ENCODE measurements at places on chromosomes 7 and 10.

GRCh38 chr10:117725993-117726392, 183.4 kb downstream of the EMX2 start:
- no peak for DNase-seq

- no peak for DNase-seq
Measured at GRCh38 chr10:43913676-43914235, 265.1 kb upstream of the ZNF32 start.

- no peak for DNase-seq
Measured at GRCh38 chr10:121540732-121541395, 57.4 kb downstream of the FGFR2 start.

DNA sequence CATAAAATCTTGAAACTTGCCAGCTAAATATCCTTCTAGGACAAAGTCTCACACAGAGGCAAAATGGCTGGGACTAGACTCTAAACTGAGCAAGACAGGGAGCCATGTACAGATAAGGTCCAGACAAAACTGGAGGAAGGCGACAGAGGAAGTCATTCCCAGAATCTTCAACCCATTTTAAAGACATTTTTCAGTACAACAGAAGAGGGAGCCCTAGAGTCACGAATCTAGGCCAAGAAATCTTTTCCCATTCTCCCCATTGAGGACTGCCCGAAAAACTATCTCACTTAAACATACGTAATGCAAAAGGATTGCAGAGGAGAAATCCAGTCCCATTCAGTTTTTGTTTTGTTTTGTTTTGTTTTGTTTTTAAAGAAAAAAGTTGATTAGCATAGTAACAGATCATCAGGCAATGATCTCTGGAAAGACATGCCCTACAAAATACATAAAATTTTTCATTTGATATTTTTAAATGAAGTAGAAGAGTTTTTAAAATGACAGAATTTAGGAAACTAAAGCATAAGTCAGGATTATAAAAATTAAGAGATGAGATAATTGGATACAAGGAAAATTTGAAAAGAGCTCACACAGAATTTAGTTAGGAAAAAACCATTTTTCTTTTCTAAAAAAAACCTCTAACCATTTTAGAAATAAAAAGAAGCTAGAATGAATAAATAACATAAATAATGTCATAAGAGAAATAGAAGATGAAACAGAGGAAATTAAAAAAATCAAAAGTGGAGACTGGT, 16.9 kb upstream of the PRF1 start:
- no peak for DNase-seq

- no peak for DNase-seq
Measured at GRCh38 chr7:90311175-90311574, 9.9 kb downstream of the FAM237B start.

GRCh38 chr7:18680576-18680975, 185.0 kb downstream of the HDAC9 start:
- DNase-seq: no peak

- DNase-seq: no peak
Measured at GRCh38 chr10:5002013-5002727, 1.5 kb downstream of the AKR1C2 start.

GRCh38 chr10:62587011-62587410, 212.8 kb downstream of the ZNF365 start:
- DNase-seq: no peak

GRCh38 chr7:126589068-126589684, 663.6 kb downstream of the GRM8 start:
- DNase-seq: no peak

- DNase-seq: no peak
Measured at GRCh38 chr7:41224063-41224763, 478.7 kb downstream of the INHBA start.

GRCh38 chr10:104809288-104810090, 168.4 kb downstream of the SORCS3 start:
- DNase-seq: no peak

DNA sequence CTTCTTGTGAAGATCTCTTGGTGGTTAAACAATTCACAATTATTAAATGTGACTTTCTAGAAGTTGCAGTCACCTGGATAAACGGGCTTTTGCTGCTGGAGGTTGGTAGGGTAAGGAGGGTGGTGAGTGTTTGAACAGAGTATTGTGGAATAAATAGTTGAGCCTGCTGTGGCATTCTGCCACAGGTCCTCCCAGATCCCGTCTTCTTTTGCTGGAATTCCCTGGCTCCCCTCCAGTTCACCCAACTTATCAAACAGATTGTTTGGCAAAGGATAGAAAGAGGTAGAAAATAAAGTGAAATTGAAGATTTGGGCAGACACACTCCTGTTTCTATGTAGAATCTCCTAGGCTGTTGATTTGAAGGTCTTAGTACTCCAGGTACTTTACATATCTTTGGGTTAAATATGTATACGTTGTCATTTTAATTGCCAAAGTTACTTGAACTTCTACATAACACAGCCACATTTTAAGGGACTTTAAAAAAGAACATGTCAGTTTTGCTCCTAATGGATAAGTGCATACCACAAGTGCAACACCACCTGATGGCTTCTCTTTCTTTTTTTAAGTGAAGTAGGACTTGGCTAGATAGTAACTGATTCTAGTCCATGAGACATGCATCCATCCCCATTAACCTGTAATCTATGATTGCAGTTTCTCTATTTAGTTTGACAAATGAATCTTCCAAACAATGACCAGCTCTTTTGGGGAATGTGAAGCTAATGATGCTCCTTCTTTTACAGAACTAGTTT, 83.0 kb downstream of the ARL4A start:
- no peak for DNase-seq

DNA sequence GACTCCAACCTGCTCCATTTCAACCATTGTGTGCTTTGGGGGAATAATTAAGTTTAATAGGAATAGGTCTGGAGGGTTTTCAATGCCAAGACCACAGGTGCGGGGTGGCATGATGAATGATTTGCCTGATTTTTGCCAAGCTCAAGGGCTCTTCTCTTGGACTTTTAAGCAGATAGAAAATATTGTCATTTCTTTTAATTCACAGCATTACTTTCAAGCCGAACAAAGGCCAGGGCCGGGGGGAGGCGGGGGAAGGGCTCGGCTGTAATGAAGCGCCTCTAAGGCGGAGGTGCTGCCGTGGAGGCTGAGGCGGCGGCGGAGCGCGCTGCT, 6.5 kb downstream of the PTF1A start:
- DNase-seq: no peak

- no peak for DNase-seq
Measured at GRCh38 chr10:6347391-6347951, 144.7 kb downstream of the PFKFB3 start.

GRCh38 chr10:95406651-95407280, 116.0 kb upstream of the PDLIM1 start:
- no peak for DNase-seq

DNA sequence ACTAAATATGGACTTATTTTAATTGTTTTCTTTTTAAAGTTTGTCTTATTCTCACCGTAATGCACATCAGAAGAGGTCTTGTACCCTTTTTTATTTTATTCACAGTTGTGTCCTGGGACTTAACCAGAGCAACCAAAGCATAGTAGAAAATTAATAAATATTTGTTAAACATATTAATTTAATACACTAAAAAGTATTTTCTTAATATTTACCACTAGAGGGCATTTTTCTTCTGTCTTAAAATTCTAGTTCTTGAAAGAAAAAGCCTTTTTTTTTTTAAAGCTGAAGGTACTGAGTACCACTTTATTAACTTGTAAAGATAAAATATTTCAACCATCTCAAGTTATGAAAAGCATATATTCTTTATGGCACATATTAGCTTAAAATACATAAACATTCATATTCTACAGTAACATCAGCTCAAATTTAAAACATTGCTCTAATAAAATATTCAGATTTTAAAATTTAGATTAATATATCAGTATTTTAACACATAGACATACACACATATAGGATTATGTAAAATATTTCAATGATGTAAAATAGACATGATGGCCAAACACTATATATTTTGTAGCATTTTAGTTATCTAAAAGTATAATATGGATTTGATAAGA, 260.4 kb downstream of the SEMA3A start:
- DNase-seq: no peak

GRCh38 chr7:25795824-25796235, 356.2 kb upstream of the NFE2L3 start:
- DNase-seq: no peak

DNA sequence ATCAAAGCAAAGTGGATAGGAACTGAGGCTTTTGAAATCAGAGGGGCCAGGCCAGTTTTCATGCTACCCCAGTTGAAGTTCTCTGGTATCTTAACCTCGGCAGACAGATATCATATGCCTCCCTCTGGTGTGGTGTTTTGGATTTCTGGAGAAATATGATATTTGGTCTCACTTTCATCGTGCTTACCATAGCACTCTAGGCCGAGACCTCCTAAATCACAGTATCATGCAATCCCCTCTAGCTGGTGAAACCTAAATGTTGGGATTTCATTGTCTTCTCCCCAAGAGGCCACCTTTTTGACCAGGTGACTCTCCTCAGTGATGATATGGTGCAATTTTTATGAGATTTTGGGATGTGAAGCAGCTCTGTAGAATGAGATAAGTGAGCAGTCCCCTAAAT, 183.5 kb downstream of the CREB5 start:
- DNase-seq: no peak

DNA sequence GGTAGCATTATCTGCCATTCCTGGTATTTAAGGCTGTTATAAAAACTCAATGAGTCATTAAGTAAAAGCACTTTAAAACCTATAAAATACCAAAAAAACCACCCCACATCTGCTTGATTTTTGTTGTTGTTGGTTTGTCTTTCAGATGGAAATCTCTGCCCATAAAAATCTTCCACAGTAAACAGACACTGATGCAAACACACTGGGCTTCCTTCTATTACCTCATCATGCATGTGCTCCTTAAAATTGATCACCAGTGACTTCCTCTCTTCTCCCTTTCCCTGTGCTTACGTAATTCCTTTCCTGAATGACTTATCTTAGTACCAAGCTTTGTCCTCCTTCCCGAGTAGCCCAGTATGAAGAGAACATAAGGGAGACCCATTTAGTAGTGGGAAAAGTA, 167.2 kb downstream of the EVX1 start:
- DNase-seq: no peak

GRCh38 chr10:86940677-86941076, 16.7 kb downstream of the MMRN2 start:
- DNase-seq: no peak

GRCh38 chr10:75000748-75001321, 110.6 kb upstream of the SAMD8 start:
- DNase-seq: no peak

- DNase-seq: no peak
Measured at GRCh38 chr10:80283119-80283518, 6.3 kb downstream of the MAT1A start.

GRCh38 chr10:75208181-75208580, 2.4 kb upstream of the VDAC2 start:
- DNase-seq: no peak

DNA sequence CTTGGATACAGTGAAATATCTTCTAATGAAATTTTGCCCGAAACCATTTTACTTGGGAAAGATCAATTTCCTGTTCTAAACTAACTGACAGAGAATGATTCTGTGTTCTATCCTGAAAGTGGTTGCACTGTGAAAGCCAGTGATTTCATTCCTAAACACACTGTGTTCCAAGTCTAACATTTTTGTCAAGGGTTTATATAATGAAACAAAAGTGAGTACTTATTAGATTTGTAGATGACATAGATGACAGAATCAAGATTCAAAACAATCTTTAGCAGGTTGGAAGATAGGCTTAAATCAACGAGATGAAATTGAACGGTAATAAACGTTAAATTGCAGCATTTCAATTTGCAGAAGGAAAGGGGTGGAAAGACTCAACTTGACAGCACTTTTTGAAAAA, 13.3 kb downstream of the KAT6B start:
- DNase-seq: no peak

GRCh38 chr7:90766814-90767564, 170.9 kb downstream of the CDK14 start:
- no peak for DNase-seq

GRCh38 chr7:131629217-131629882, 72.9 kb upstream of the PODXL start:
- DNase-seq: no peak

DNA sequence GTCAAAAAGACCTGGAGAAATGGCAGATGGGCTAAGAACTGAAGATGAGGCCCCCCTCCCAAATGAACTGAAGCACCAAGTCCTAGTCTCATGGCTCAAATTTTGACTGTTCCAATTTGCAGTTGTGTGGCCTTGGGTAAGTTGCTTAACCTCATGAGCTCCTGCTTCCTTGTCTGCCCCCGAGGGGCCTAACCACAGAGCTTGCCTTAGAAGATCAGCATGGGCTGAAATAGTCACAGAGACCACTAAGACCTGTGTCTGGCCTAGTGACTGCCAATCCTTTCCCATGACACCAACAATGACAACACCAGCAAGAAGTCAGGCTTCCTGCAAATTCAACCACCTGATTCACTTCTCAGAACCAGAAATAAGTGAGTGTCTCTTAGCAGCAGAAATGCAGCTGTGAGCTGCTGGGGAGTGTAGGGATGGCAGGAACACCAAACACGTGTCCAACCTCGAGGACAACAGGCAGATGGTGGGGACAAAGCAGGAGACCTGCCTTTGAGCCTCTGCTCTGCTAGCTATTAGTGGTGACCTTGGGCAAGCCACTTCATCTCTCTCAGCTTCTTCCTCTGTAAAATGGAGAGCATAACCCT, 23.7 kb downstream of the CRHR2 start:
- no peak for DNase-seq

GRCh38 chr7:100509231-100509630, 25.5 kb downstream of the NYAP1 start:
- no peak for DNase-seq

GRCh38 chr7:117986645-117987269, 113.5 kb upstream of the CTTNBP2 start:
- DNase-seq: no peak

- DNase-seq: no peak
Measured at GRCh38 chr10:92203919-92204623, 86.8 kb downstream of the CPEB3 start.

DNA sequence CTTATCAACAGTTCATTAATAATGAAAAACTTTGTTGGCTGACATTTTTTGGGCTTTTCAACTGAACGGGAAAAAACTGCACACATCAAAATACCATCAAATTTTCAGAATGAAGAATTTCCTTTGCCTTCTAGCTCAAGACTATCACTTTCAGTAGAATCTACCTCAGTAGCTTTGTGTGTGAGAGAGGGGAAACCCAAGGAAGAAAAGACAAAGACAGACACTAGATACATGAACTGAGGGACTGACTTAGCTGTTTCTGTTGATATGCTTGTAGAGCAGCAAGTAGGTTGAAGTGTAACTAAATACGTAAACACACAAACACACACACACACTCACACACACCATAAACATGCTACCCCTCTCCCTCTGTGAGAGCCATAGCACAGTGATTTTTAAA, 257.1 kb downstream of the CDK14 start:
- no peak for DNase-seq

- DNase-seq: no peak
Measured at GRCh38 chr10:19579761-19580545, 236.3 kb upstream of the PLXDC2 start.

All from CD8-positive, alpha-beta memory T cell (primary cell).